ENCODE measurements at places on chromosomes 5 and 9. TPM values are rescaled to one million over a fixed set of nuclear protein-coding genes. Genes with fewer than 3 reads are reported as not detected.

DNA sequence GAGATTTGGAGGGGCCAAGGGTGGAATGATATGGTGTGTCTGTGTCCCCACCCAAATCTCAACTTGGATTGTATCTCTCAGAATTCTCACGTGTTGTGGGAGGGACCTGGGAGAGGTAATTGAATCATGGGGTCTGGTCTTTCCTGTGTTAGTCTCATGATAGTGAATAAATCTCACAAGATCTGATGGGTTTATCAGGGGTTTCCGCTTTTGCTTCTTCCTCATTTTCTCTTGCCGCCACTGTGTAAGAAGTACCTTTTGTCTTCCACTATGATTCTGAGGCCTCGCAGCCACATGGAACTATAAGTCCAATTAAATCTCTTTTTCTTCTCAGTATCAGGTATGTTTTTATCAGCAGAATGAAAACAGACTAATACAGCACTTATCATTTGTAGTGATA, 29.5 kb upstream of the SPIN1 start:
- H3K4me3 ChIP-seq, result no peak overlapping the region
- no peak for DNase-seq
- H3K36me3 ChIP-seq, result no peaks in the 10 kb centered on the region
- H3K4me1 ChIP-seq, result no peaks in the 10 kb centered on the region
- no peak overlapping the region for H3K27ac ChIP-seq
- H3K27me3 ChIP-seq, result no peaks in the 10 kb centered on the region

DNA sequence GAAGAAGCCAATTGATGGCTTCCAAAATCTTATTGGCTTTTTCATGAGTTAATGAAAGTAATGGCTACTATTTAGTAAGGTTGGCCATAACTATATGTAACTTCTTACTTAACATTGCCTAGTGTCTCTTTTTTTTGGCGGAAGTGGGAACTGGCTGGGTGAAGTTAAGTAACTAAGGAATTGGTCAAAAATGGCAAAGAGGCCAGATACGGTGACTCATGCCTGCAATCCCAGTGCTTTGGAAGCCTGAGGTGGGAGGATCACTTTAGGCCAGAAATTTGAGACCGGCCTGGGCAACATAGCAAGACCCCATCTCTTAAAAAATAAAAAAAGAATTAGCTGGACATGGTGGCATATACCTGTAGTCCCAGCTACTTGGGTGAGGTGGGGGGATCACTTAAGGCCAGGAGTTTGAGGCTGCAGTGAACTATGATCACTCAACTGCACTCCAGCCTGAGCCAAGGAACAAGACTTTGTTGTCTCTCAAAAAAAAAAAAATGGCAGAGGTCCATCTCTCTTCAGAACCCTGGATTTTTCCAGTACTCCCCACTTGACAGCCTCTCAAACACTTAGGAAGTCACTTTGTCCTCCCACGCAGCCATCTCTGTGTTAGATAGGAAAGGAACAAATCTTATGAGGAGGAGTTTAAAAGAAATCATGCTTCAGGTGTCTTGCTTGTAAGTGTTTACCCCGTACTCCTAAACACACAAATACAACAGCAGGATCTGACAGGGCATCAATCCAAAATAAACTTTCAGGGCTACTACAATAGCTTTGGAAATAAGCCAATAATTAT, 75.7 kb downstream of the TEK start:
- no peaks in the 10 kb centered on the region for H3K27me3 ChIP-seq
- DNase-seq, result no peak
- H3K27ac ChIP-seq, result no peak overlapping the region
- H3K4me3 ChIP-seq, result no peak overlapping the region

- H3K27ac ChIP-seq, result no peak overlapping the region
- H3K36me3 ChIP-seq, result peaks cover 41% of the 10 kb centered on the region
- no peak for DNase-seq
- H3K4me3 ChIP-seq, result no peak overlapping the region
- no peaks in the 10 kb centered on the region for H3K4me1 ChIP-seq
These were observed 28.2 kb downstream of the TCERG1 start for GRCh38 chr5:146475190-146475780.

- H3K27me3 ChIP-seq, result no peaks in the 10 kb centered on the region
- peaks cover 10% of the 10 kb centered on the region for H3K4me1 ChIP-seq
- no peak overlapping the region for H3K27ac ChIP-seq
- no peak for DNase-seq
- no peak overlapping the region for H3K4me3 ChIP-seq
These were observed 205.3 kb upstream of the PANK3 start for GRCh38 chr5:168784454-168784853.

GRCh38 chr5:6491196-6491918, 42.7 kb downstream of the UBE2QL1 start:
- H3K4me3 ChIP-seq, result no peak overlapping the region
- H3K4me1 ChIP-seq, result no peaks in the 10 kb centered on the region
- no peak for DNase-seq
- no peaks in the 10 kb centered on the region for H3K27me3 ChIP-seq
- H3K36me3 ChIP-seq, result no peaks in the 10 kb centered on the region

GRCh38 chr5:154241021-154241420, 50.5 kb downstream of the GALNT10 start:
- no peak for DNase-seq
- H3K4me3 ChIP-seq, result no peak overlapping the region
- no peaks in the 10 kb centered on the region for H3K27me3 ChIP-seq
- no peaks in the 10 kb centered on the region for H3K4me1 ChIP-seq
- no peak overlapping the region for H3K27ac ChIP-seq

- DNase-seq, result no peak
- no peaks in the 10 kb centered on the region for H3K36me3 ChIP-seq
- no peaks in the 10 kb centered on the region for H3K27me3 ChIP-seq
- no peak overlapping the region for H3K27ac ChIP-seq
- H3K4me1 ChIP-seq, result no peaks in the 10 kb centered on the region
These were observed 453.3 kb downstream of the ELAVL2 start for GRCh38 chr9:23372703-23373102.

DNA sequence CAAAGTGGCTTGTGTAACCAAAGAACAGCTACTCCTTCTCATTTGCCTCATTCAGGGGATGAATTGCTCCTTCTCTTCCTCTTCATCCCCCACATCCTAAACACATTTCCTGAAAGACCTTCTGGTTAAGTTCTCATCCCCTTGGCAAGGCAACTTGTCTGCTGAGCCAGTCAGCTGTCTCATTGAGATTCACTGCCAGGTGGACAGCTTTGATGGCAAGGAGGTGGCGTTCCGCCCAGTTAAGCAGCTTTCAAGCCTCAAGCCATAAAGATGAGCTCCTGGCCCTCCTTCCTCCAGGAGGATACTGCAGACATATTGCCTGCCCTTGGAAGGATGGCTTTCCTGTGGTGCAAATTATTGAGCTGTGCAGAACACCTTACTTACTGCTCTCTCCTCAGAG, 448.6 kb upstream of the MPDZ start:
- H3K4me3 ChIP-seq, result no peak overlapping the region
- H3K27ac ChIP-seq, result no peak overlapping the region
- H3K36me3 ChIP-seq, result no peaks in the 10 kb centered on the region
- H3K27me3 ChIP-seq, result no peaks in the 10 kb centered on the region
- DNase-seq, result no peak

- peak overlapping the region; percentile 91 for H3K4me3 ChIP-seq
- H3K36me3 ChIP-seq, result peaks cover 31% of the 10 kb centered on the region
- peaks cover 27% of the 10 kb centered on the region for H3K4me1 ChIP-seq
- DNase-seq, result peak; percentile 85
- peak overlapping the region; percentile 94 for H3K27ac ChIP-seq
These were observed 653 bp upstream of the HNRNPH1 start for GRCh38 chr5:179623906-179624741.

GRCh38 chr9:11821306-11821975, 871.7 kb upstream of the TYRP1 start:
- no peaks in the 10 kb centered on the region for H3K36me3 ChIP-seq
- no peaks in the 10 kb centered on the region for H3K27me3 ChIP-seq
- no peaks in the 10 kb centered on the region for H3K4me1 ChIP-seq
- DNase-seq, result no peak
- H3K27ac ChIP-seq, result no peak overlapping the region
- H3K4me3 ChIP-seq, result no peak overlapping the region

GRCh38 chr9:121282277-121283079, 14.5 kb downstream of the GSN start:
- peaks cover 70% of the 10 kb centered on the region for H3K4me1 ChIP-seq
- no peaks in the 10 kb centered on the region for H3K36me3 ChIP-seq
- H3K27ac ChIP-seq, result peak overlapping the region; percentile 76
- DNase-seq, result peak; percentile 90
- peak overlapping the region; percentile 2 for H3K4me3 ChIP-seq
- no peaks in the 10 kb centered on the region for H3K27me3 ChIP-seq

DNA sequence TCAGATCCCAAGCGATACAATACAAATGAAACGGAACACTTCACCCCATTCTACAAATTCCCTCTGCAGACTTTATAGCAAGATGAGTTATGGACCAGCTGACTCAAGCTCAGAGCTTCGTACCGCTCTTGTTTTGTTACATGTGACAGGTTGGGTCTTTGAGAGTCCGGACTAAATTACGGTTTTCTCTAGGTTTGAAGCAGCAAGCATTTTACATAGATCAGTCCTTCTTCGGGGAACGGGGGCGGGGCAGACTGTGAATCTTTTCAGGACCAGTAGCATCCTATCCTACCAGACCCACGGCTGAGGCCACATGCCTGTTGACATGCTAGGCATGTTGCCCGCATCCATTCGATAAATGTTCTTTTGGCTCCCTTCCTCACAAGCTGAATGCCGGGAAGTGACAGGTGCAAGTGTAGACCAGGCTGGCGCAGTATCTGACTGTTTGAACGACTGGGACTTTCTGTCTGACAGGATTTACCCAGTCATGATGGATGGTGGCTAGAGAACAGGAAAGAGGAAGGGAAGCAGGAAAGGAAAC, 811.0 kb upstream of the GRAMD2B start:
- no peaks in the 10 kb centered on the region for H3K27me3 ChIP-seq
- peak; percentile 29 for DNase-seq

GRCh38 chr9:33480106-33480505, 6.4 kb upstream of the NOL6 start:
- H3K4me3 ChIP-seq, result no peak overlapping the region
- H3K4me1 ChIP-seq, result no peaks in the 10 kb centered on the region
- H3K36me3 ChIP-seq, result no peaks in the 10 kb centered on the region
- no peak overlapping the region for H3K27ac ChIP-seq
- no peaks in the 10 kb centered on the region for H3K27me3 ChIP-seq
- DNase-seq, result no peak

DNA sequence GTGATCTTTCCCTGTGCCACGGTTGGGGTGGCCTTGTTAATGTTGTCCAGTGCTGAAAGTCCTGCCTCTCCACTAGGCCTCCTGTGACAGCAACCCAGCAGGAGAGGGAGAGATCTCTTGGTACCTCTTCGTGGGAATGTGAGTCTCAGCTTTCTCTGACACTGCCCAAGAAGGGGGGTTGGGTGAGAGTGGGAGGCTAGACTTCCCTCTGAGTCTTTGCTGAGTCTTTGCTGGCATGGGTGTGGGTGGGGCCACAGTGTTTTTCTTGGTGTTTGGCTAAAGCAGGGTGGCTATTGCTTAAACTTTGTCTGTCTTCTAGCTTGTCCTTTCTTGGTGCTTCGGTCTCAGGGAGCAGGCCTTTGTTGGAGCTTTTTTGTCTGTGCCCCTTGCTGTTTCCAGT, 145.6 kb downstream of the GNA14 start:
- no peaks in the 10 kb centered on the region for H3K4me1 ChIP-seq
- H3K27ac ChIP-seq, result no peak overlapping the region
- H3K27me3 ChIP-seq, result no peaks in the 10 kb centered on the region
- no peak for DNase-seq
- H3K4me3 ChIP-seq, result no peak overlapping the region

- no peak overlapping the region for H3K27ac ChIP-seq
- no peaks in the 10 kb centered on the region for H3K27me3 ChIP-seq
- no peaks in the 10 kb centered on the region for H3K36me3 ChIP-seq
- peaks cover 15% of the 10 kb centered on the region for H3K4me1 ChIP-seq
These were observed 10.5 kb upstream of the B4GALT1 start for GRCh38 chr9:33177639-33178038.

- no peak overlapping the region for H3K27ac ChIP-seq
- no peaks in the 10 kb centered on the region for H3K36me3 ChIP-seq
- no peak overlapping the region for H3K4me3 ChIP-seq
- H3K4me1 ChIP-seq, result no peaks in the 10 kb centered on the region
These were observed 18.9 kb upstream of the CLINT1 start for GRCh38 chr5:157877821-157878220.

- no peaks in the 10 kb centered on the region for H3K27me3 ChIP-seq
- H3K27ac ChIP-seq, result peak overlapping the region; percentile 34
- H3K4me3 ChIP-seq, result no peak overlapping the region
- peaks cover 5% of the 10 kb centered on the region for H3K36me3 ChIP-seq
These were observed 148.4 kb downstream of the MAPKAP1 start for GRCh38 chr9:125558453-125559092.

Gene PPP2R2B
- 2.4 TPM for total RNA-seq

Gene INSL6
- total RNA-seq, result not detected

Gene C5orf58
- total RNA-seq, result not detected

Gene HRCT1
- total RNA-seq, result 0.62 TPM

Gene CCL21
- total RNA-seq, result not detected

Gene RNF183
- not detected for total RNA-seq

Gene TTC39B
- 7.0 TPM for total RNA-seq

Gene SLC2A8
- 16.5 TPM for total RNA-seq
